ENCODE measurements at places on chromosomes 13 and 19.

DNA sequence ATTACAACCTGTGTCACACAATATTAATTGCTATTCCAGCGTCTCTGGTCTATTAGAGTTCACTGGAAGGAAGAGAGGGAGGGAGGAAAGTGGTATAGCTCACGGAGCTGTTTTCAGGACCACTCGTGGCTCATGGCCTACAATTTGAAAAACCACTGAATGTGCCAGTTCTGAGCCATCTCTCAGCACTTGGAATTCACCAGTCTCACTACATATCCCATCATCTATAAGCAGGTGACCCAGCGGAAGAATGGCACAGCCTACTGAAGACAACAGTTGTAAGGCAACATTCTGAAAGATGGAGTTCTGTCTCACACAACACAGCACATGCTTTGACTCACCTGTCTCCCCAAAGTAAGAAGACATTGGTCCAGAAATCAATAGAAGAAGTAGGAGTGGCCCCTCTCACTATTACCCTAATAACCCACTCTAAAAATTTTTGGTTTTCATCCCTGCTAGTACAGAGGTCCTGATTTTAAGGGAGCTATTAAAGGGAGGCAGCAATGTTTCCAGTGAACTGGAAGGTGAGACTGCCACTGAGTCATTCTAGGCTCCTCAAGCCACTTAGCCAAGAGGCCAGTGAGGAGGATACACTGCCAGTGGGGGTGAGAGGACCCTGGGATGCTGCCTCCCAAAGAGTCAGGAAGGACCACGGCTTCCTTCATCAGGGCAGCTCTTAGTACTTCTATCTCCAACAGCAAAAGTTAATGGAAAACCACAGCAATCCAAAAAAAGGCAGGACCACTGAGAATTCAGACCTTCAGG, 50.0 kb upstream of the DOCK9 start:
- no peak for DNase-seq

DNA sequence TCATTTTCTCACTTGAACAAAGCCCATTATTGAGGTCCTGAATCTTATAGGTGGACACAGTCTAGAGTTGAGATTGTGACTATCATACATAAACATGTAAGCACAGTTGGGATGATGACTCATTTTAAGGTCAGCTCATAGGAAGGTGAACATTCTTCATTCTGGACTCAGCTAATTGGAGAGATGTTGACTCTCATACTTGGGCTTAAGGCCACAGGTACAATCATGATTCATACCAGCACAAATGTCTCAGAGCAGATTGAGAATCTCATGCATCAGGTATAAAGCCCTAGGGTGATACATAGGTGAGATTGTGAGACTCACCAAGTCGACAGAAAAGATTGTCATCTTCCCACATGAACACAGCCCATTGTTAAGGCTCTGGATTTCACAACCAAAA, 62.3 kb upstream of the ZNF724 start:
- no peak for DNase-seq

DNA sequence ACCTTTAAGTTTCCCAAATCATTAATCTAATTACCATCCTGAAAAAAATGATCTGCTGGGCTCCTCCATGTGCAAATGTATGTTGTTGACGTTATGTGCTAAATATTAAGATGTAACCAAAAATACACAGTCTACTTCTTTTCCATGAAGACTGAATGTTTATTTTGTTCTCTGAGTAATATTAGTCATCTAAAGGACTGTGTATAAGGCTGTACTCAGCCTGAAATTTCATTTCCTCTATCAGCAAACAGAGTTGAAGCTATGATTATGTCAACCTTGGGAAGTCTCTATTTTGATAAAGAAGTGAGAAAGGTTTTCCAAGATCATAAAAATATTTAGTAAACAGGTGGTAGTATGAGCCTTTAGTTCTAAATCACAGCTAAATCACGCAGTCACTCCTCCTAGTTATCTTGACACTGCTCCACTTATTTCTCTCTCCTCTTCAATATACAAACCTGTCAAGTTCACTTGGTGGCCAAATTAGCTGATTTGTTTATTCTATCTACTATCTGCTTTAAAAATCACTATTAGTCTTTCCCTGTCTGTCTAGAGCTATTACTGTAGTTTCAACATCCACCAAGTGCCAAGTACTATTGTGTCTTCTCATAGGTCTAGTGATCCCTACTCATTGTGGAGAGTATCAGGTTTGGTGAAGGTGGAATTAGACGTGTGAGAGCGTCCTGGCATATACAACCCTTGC, 211.7 kb upstream of the STARD13 start:
- no peak for DNase-seq

DNA sequence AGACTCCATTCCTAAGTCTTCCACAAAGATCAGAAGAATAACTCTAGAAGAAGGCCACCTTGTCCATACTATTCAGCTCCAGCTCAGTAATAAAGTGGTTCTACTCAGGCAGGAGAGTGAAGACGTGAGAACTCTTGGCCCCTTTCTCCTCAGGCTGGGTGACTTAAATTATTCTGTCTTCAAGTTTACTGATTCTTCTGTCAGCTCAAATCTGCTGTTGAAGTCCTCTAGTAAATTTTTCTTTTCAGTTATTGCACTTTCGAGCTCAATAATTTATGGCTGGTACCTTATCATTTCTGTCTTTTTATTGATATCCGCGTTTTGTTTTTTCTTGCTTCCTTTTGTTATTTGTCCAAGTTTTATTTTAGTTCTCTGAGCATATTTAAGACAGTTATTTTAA, 922.3 kb upstream of the PCDH9 start:
- no peak for DNase-seq

DNA sequence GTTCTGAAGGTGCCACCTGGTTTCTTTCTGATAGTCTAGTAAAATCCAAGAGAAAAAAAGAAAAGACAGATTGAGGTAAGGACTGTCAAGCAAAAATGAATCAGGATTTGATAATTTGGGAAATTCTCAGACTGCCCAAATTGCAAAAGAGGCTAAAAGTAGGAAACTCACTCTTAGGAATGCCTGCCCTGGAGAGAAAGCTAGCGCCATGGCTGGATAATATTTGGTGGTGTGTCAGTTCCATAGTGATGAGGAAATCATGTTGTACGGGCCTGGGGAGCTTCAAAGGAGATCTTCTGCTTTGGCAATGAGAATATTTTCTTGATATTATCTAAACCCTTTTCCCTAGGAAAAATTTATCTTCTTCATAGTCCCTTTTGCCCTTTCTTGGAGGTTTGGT, 1008.1 kb upstream of the SLC10A2 start:
- DNase-seq: no peak

GRCh38 chr19:20787786-20788185, 11.7 kb downstream of the ZNF66 start:
- DNase-seq: no peak

GRCh38 chr13:48979892-48980291, 4.2 kb downstream of the FNDC3A start:
- DNase-seq: no peak

- DNase-seq: no peak
Observed at GRCh38 chr13:69737129-69737935, 370.3 kb upstream of the ATXN8OS start.

DNA sequence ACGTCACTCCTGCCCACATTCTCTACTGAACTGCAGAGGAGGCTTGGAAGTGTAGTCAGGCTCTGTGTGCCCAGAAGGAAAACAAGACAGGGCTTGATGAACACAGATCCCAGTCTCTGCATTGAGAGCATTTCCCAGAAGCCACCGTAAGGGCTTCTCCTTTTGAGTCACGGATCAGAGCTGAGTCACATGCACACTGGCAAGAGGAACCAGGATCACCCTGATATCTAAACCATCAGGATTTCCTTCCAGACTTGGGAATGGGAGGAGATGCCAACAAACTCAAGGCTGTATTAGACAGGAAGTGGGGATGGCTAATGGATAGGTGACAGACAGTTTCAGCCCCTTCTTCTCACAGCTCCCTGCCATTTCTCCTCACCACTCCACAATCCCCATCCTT, 17.7 kb upstream of the FBXO17 start:
- no peak for DNase-seq

DNA sequence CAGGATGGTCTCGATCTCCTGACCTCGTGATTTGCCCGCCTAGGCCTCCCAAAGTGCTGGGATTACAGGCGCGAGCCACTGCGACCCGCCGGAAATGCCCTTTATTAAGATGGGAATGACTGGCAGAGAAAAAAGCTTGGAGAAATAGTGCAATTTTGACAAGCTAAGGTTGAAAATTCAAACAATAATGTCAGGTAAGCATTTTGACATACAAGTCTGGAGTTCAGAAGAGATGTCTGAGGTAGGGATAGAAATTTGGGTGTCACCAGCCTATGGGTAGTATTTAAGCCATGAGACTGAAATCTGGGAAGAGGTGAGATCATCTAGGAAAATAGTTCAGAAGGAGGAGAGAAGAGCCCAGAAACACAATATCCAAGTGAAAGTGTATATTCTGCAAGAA, 17.1 kb upstream of the PAN3 start:
- DNase-seq: no peak

DNA sequence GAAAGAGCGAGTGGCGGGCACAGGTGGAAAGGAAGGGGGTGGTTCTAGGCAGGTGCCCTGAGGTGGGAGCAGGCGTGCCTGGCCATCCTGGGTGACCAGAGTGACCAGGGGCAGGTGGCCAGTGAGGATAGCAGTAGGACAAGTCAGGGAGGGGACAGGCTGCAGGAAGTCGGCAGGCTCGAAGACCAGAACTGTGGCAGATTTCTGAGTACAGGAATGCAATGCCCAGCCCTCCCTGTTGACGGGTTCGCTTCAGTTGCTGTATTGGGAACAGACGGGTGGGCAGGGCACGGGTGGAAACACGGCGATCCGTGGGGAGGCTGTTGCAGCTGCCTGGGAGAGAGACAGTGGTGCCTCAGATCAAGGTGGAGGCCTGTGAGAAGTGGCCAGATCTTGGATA, 1.9 kb downstream of the ZNF628 start:
- DNase-seq: no peak

GRCh38 chr13:21137696-21138095, 38.7 kb downstream of the SKA3 start:
- DNase-seq: no peak

- DNase-seq: no peak
Observed at GRCh38 chr13:78601874-78602560, 1.3 kb downstream of the POU4F1 start.

All from nucleus accumbens (tissue), 56 donors.